NCI-H1048 (cell line): ENCODE measurements at places on chromosomes 4 and X.

DNA sequence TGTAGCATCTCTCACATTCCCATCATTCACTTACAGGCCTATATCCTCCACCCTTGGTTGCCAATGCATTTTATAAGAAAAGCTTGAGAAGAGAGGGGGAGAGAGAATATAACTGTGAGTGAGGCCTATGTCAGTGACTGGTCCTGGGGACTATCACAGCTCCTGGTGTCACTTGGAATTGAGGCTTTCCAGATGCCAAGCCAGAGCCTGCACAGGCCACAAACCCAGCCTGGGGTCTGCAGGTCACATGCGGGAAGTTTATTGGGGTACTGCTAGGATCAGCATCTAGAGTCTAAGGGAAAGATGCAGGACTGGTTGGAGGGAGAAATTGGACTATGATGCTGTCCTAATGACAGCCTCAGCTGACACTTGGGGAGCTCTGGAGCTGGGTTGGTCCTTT, 47.6 kb downstream of the RTL5 start:
- no peak for DNase-seq

- DNase-seq: no peak
Observed at GRCh38 chr4:116217781-116218180, 867.6 kb downstream of the TRAM1L1 start.

DNA sequence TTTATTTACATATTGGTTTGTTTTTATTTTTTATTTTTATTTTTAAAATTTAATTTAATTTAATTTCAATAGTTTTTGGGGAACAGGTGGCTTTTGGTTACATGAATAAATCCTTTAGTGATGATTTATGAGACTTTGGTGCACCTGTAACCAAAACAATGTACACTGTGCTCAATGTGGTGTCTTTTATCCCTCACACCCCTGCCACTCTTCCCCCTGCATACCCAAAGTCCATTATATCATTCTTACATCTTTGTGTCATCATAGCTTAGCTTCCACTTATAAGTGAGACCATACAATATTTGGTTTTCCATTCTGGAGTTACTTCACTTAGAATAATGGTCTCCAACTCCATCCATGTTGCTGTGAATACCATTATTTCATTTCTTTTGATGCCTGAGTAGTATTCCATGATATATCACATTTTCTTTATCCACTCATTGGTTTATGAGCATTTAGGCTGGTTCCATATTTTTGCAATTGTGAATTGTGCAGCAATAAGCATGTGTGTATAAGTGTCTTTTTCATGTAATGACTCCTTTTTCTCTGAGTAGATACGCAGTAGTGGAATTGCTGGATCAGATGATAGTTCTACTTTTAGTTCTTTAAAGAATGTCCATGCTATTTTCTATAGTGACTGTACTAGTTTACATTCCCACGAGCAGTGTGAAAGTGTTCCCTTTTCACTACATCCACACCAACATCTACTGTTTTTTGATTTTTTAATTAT, 157.1 kb downstream of the CPXCR1 start:
- DNase-seq: no peak

- DNase-seq: no peak
Observed at GRCh38 chrX:10514891-10515290, 105.5 kb downstream of the MID1 start.

GRCh38 chrX:40468033-40468846, 112.5 kb upstream of the ATP6AP2 start:
- peak; percentile 28 for DNase-seq

GRCh38 chr4:139458999-139459398, 5.1 kb downstream of the RAB33B start:
- no peak for DNase-seq

DNA sequence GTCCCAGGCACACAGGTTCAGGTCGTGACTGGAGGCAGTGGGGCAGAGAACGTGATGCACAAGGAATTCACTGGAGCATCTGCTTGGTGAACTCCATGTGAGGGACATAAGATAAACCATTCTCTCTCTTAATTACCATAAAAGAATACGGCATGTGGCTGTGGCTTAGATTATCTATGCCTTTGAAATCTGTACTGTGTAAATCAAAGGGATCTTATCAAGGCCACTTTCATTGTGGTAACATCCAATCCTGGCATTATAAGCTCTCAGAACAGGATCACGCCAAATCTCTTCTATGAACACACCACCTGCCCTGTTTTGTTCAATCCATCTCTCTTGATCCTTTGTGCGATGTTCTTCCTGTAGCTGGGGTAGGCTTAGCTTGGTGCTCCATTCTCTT, 192.3 kb downstream of the SPATA18 start:
- DNase-seq: no peak

GRCh38 chr4:13963601-13964000, 336.1 kb upstream of the BOD1L1 start:
- DNase-seq: no peak

- DNase-seq: no peak
Observed at GRCh38 chr4:136524039-136524438, 1008.3 kb downstream of the PCDH18 start.

GRCh38 chrX:153662266-153662665, 11.3 kb downstream of the PNCK start:
- DNase-seq: no peak

DNA sequence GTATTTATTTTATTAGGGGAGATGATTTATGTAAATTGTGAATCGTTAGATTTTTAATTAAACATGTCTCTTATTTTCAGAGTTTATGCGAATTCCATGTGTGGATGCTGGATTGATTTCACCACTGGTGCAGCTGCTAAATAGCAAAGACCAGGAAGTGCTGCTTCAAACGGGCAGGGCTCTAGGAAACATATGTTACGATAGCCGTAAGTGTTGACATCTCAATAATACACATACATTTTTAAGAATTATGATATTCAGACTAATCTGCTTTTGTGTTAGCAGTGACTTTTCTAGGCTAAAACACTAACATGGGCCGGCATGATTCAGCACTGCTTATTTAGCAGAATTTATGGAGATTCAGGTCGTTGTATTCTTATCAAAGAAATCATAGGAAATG, 91.2 kb downstream of the RAP1GDS1 start:
- no peak for DNase-seq

DNA sequence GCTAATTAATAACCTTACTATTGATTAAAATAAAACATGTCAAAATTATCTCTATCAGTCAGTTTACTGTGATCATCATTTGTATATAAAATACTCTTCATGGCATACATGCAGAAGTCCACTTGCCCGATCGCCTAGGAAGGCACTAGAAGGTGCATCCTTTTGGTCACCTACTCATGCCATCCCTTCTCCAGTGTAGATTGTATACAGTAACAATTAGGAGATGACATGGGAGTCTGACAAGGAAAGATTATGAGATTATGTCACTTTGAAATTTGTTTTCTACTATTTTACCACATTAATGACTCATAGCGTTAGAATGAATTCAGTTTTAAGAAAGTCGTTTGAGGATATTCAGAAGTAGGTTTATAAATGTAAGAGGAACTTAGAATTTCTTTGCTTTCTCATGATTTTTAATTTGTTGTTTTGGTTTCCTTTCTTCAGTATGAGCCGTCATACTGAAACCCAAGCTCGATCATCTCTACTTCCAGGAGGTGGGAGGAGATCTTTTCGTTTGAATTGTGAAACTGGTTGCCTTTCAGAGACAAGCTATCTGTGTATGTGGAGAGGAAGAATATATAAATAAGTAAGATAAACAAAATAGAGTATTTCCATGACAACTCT, 51.1 kb upstream of the UNC5C start:
- no peak for DNase-seq

- no peak for DNase-seq
Observed at GRCh38 chrX:103254171-103254824, 657 bp downstream of the TCEAL8 start.

DNA sequence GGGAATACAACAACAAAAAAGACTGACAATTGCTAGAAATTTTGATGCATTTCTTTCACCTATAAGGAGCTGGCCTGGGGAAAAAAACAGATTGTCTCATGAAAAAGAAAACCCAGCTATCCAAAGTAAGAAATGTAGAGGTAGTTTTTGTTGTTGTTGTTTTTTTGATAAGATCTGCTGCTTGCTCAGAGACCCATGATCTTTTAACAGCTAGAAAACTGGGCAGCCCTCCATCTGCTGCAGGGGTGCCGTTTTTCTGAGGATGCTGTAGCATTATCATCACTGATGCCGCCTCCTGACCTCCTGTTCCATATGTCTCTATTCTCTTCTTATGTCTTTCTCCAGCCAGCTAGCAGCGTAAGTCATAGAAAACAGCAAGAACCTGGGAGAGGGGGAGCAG, 98.3 kb downstream of the BMPR1B start:
- no peak for DNase-seq

DNA sequence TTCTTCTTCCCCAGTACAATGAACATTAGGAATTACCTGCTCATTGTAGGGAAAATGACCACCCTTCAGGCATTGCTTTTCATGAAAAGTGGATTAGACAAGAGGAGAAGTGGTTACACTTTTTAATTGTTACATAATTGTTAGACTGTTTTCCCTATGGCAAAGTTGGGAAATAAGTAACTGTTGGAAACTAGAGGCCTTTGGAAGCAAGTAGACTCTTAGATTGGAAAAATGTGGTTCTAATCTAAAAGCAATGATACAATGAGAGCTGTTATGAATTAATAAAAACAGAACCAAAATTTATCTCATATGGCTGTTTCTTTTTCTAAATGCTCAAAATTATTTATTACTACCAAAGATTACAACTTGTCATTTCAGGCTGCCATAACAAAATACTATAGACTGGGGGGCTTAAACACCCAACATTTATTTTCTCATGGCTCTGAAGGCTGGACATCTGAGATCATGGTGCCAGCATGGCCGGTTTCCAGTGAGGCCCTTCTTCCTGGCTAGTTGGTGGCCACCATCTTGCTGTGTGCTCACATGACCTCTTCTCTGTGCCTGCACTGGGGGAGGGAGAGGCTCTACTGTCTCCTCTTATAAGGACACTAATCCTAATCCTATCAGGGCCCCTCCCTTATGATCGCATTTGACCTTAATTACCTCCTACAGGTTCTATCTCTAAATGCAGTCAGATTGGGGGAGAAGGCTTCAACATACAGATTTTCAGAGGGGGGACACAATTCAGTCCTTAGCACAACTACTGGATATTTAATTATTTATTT, 12.5 kb downstream of the CC2D2A start:
- no peak for DNase-seq

DNA sequence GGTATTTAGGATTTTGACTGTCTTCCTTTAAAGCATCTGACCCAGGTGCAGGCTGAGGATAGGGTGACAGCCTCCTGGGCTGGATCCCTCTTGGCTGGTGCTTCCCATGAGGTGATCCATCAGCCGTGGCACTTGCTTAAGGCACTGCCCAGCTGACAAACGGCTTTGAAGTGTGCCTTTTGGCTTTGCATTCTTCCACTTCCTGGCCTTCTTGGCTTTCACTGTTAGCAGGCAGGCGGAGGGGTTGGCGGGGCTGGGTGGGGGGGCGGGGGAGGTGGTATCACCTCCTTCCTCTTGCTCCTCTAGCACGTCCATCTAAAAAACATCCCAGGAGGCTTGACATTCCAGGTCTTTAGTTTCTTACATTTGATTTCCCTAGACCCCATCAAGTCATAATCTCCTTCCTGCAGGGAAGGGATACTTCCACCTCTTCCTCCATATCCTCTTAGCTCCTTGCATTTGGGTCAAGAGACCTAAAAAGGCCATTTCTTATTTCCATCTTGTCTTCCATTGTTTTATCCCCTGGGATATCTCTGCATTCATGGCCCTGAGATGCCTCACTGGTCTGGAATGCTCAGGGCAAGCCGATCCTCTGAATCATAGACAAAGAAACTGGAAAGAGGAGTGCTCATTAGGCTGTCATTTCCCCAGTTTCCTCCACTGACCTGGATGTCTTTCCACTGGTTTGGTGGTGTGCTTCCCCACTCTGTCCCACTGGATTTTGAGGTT, 11.3 kb upstream of the APLN start:
- DNase-seq: no peak

DNA sequence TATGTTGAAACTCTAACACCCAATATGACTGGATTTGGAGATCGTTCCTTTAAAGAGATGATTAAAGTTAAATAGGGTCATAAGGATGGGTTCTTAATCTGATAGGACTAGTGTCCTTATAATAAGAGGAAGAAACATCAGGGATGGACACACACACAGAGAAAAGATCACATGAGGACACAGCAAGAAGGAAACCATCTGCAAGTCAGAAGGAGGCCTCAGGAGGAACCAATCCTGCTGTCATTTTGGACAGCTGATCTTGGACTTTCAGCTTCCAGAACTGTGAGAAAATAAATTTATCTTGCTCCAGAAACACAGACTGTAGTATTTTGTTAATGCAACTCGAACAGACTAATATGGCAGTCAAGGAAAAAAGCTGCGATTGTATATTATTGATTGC, 631.5 kb downstream of the PCDH7 start:
- DNase-seq: no peak

- DNase-seq: no peak
Observed at GRCh38 chr4:38360201-38360600, 303.8 kb upstream of the KLF3 start.

- DNase-seq: no peak
Observed at GRCh38 chrX:2514131-2514530, 13.4 kb upstream of the DHRSX start.

DNA sequence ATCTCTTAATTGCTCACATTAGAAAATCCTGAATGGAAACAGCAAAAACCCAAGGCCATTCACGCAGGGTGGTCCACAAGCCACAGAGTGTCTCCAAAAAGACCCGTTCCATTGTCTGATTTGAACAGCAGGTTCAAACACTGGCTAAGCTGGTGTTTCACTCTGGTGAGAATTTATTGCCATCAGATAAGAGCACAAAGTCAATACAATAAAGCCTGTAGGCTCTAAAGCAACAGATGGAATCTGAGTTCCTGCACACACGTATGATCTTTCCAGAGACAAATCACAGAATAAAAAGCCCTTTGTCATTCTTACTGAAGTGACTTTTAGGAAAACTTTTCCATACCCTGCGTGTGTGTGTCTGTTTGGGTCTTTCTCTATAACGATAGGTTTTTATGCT, 5.1 kb upstream of the SFRP2 start:
- DNase-seq: no peak

- DNase-seq: no peak
Observed at GRCh38 chrX:122586831-122587230, 597.2 kb upstream of the GRIA3 start.

- DNase-seq: no peak
Observed at GRCh38 chrX:138923805-138924204, 212.3 kb upstream of the FGF13 start.

DNA sequence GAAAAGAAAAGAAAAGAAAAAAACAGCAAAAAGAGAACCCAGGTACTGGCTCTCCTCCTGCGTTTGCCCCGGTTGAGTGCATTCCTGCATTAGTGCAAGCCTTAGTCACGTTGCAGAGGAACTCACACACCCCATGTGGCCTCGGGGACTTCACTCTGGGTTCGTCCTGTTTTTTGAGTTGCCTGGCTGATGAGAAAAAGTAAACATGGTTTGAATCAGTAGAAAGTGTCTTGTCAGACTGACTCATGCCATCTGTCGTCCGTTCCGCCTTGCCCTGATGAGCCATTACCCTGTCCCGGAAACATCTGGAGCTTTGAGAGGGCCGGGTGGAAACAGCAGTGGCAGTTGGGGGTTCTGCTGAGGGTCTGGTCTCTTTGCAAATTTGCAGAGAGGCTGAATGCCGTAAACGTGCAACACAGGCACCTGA, 16.3 kb downstream of the CD99 start:
- DNase-seq: no peak
